ENCODE measurements at places on chromosomes 7 and 10.

- DNase-seq: no peak
Observed at GRCh38 chr7:94394437-94395140, at the start of gene COL1A2. Gene COL1A2 (plus strand): TSS chr7:94394895. CDS start chr7:94395032, 137 bp downstream.

DNA sequence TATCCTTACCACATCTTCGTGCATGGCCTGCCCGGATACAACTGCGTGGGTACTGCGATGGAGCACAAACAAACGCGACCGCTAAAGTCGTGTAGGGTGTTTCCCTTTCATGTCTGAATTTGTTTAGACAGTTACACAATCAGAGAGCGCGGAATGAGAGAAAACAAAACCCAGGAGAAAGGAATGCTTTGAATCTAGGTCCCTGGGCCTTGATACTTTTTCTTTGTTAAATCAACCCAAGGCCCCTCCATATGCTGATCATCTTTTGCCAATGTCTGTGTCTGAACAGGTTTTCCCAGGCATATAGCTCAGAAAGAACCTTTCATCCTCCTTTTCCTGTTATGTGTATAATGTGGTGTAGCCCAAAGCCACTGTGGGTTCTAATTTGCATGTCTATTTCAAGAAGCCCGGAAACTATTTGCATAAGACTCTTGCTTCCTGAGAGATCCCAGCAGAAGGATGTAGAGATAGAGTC lies 145.8 kb downstream of the FRMD4A start:
- no peak for DNase-seq

DNA sequence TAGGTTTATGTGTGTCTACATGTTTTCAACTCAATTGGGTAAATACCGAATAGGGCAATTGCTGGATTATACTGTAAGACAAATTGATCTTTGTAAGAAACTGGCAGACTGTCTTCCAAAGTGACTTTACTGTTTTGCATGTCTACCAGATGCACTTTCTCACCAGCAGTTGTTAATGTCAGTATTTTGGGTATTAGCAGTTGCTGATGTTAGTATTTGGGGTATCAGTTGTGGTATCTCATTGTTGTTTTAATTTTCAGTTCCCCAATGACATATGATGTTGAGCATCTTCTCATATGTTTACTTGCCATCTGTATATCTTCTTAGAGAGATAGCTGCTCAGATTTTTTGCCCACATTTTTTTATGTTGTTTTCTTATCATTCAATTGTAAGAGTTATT lies 10.6 kb downstream of the PDE6C start:
- DNase-seq: no peak

DNA sequence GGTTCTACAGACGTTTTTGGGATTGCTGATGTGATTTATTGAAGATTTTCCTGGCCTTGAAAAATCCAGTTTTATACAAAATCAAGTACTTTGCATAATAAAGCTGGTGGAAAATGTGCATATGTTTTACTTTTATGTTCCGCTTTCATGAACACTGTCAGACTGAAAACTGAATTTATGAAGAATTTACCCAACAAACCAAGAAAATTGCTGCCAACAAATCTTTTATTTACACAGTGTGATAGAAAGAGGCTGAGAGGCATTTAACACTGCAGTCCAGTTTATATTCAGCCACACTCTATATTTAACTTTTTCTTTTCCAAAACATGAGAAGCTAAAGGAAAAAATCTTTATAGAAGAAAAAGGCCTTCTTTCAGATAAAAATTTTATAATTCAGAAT lies 35.4 kb upstream of the RSU1 start:
- DNase-seq: no peak

- no peak for DNase-seq
Observed at GRCh38 chr7:4307316-4308204, 374.5 kb upstream of the FOXK1 start.

DNA sequence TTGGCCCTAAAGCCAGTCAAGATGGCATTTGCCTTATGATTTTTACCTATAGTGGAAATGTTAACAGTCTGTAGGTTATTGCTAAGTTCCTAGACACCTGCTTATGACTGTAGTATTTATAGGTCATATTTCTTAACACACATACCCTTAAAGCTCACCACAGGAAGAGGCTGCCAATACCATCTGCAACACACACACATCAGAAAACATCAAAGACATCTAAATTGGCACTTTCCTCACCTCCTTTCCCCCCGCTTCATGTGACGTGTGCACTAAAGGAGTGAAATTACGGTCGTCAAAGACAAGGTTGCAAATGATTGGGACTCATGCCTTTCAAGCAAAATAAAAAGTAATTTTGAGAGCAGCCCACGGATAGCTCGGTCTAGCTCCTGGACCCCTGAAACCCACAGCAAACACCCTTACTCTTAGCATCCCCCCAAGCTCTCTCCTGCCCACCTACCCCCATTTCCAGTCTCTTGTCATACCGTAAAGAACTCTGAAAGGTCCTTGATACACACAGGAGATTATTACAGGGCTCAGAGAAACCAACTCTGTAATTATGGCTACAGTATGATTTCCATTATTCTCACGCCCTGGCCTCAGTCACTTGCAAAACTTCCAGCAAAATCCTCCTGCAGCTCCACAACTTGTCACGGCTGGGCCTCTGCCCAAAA lies 90.5 kb downstream of the PLXNA4 start:
- DNase-seq: no peak

GRCh38 chr7:31071645-31072029 lies 19.5 kb downstream of the ADCYAP1R1 start:
- no peak for DNase-seq

DNA sequence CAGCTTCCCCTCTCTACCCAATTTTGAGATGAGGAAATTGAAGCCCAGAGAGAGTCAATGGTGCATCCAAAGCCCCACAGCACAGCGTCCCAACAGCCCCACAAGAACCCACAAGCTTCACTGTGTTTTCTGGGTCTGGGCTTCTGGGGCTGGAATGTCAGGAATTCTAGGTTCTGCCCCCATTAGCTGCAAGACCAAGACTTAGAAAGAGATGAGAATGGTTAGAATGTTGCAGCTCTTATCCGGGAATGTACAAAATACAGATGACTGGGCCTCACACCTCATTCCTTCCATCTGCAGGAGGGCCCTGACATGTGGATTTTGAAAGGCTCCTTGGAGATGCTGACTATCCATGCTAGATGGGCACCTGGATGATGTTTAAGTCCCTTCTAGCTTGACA lies 6.0 kb upstream of the SGPL1 start:
- no peak for DNase-seq

DNA sequence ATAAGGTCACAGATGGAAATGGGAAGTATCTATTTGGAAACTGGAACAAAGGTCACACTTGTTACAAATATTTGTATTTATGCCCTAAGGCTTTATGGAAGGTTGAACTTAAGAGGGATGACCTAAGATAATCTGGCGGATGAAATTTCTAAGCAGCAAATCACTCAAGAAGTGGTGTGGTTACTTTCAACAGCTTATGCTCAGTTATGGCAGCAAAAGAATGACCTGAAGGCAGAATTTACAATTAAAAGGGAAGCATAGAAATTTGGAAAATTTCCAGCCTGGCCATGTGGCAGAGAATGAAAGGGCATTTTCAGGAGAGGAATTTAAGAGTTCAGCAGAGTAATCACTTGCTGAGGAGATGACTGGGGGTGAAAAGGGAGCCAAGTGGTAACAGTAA lies 95.8 kb upstream of the TNS3 start:
- DNase-seq: no peak

DNA sequence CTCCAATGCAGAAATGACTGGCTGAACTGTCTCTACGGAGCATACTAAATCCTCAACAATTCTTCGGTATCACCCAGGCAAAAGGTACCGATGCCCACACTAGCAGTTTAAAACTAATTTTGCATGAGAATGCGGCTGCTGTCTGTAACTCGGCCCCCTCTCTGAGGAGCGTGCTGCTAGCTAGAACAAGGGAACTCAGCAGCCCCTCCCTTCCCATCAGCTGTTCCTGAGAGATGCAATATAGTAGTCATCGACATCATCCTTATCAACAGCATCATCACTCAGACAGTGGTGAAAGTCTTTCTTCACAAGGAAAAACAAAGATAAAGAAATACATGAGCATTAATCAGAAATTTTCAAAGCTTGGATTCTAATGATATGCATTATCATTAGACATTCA lies 189.1 kb upstream of the FRMD4A start:
- no peak for DNase-seq

DNA sequence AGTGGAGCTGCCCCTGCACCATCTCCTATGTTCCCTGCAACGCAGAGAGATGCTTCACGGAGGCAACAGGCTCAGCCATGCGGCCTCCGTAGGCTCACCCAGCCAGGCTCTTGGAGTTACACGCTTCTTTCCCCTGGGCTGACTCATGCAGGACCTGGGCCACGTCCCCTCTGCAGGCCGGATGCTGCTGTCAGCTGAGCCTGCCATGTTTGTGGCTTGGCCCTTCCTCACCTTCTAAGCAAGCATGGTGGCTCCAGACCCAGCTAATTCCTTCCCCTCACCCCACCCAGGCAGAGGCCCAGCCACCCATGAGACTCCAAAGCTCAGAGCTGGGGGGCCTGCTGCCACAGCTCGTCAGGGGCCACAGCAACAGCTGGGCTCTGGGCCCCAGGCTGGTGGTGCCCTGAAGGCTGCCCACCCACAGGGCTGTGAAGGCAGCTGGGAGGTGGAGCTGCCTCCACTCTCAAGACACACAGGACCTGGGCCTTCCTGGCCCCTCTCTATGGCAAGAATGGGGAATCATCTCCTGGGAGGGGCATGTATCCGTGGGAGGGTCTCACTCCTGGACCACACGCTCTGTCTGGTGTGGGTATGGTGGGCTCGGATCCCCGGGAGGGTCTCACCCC lies 219.6 kb downstream of the ELFN1 start:
- no peak for DNase-seq

GRCh38 chr7:85004402-85004801 lies 182.5 kb downstream of the SEMA3D start:
- no peak for DNase-seq

DNA sequence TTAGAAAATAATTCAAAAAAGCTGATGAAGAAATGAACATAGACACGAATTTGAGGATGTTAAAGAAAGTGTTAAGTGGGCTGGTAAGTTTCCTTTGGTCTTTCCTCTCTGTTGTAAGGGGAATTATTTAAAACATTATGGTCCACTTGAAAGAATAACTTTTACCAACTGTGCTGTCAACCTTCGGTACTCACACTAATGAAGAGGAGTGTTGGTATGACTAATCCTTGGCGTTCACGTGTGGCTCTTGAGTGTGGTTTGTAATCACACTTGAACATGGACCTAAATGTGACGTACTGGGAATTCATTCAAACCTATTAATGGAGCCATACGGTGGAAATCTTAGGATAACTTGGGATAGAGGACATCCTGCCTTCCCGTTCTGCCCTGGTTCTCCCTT lies 41.3 kb downstream of the TBXAS1 start:
- no peak for DNase-seq

DNA sequence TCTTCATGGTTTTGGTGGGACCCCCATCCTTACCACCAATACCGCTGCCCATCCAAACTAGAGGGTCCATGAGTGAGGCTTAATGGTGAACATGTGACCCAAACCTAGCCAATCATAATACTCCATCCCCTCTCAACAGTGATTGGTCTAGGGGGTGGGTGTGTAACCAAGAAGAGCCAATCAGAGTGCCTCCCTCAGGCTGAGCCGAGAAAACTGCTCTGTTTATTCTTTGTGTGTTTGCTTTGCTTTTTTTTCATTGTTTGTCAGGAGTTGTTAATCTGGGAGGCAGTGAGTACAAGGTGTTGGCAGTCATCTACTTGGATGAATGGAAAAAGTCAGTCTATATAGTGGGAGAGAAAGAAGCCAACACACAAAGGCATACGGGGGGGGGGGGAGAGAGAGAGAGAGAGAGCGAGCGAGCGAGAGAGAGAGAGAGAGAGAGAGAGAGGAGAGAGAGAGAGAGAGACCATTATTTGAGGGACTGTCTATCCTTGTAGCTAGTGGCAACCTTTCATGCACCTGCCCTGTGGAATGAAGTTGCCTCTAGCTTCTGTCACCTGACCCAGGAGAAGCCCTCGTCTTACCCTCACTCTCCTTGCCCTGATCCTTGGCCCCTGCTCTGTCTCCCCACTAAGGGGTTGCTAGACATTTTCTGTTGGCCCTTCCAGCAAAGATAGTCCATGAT lies 441.7 kb downstream of the TYW1 start:
- no peak for DNase-seq

- no peak for DNase-seq
Observed at GRCh38 chr10:95116869-95117269, 47.6 kb upstream of the CYP2C8 start.

- DNase-seq: no peak
Observed at GRCh38 chr7:116938678-116939077, 14.6 kb upstream of the ST7 start.

GRCh38 chr7:136964347-136964746 lies 95.9 kb downstream of the CHRM2 start:
- no peak for DNase-seq

DNA sequence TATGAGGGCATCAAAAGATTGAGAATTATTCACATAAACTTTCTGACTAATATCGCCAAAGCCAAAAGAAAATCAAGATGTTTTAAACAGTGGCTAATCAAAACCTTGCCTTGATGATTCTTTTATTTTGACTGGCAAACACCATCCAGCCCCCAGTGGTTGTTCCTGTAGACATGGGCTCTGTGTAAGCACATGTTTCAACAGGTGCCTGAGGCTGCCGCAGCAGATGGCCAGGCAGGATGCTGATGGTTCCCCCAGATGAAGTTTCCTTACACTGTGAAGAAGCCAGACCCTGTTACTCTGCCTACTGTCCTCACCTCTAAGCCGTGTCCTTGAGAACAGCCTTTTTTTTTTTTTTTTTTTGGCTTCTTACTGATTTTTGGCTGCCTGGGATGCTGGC lies 146.5 kb downstream of the RAB11FIP2 start:
- DNase-seq: no peak

DNA sequence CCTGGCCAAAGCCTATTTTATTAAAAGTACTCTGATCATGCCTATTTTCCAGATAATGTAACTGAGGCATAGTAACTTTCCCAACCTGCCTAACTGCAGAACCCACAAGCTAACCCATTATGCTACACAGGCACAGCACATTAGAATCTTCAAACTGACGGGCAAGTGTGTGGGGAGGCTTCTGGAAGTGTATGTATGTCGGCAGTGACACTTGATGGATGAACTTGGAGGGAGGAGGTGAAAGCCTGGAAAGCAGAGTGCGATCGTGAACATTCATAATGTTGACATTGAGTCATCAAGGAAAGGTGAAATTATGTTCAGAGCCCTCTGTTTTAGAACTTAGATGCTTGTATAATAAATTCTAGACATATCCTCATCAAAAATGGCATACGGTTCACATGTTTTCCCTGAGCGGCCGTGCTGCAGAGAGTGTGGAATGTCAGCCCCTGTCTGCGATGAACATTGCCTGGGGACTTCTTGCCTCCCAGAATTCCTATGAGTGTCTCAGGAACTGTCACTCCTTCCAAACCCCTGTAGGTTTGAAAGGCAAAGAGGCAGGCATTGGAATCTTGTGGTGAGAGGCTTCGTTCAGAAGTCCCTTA lies 102.4 kb downstream of the SLIT1 start:
- no peak for DNase-seq

GRCh38 chr10:103104721-103105120 lies 88.4 kb downstream of the NT5C2 start:
- DNase-seq: no peak

GRCh38 chr7:54921116-54921515 lies 97.7 kb upstream of the EGFR start:
- no peak for DNase-seq

- DNase-seq: no peak
Observed at GRCh38 chr10:69635428-69636272, 5.6 kb downstream of the FAM241B start.

- DNase-seq: no peak
Observed at GRCh38 chr7:41294556-41295454, 408.1 kb downstream of the INHBA start.
